ENCODE measurements at places on chromosomes 7 and 10.

- no peak for DNase-seq
Observed at GRCh38 chr7:141053626-141054025, 20.2 kb upstream of the TMEM178B start.

- no peak for DNase-seq
Observed at GRCh38 chr10:82914655-82915136, 1039.7 kb downstream of the NRG3 start.

- no peak for DNase-seq
Observed at GRCh38 chr10:116211682-116212081, 61.3 kb downstream of the GFRA1 start.

DNA sequence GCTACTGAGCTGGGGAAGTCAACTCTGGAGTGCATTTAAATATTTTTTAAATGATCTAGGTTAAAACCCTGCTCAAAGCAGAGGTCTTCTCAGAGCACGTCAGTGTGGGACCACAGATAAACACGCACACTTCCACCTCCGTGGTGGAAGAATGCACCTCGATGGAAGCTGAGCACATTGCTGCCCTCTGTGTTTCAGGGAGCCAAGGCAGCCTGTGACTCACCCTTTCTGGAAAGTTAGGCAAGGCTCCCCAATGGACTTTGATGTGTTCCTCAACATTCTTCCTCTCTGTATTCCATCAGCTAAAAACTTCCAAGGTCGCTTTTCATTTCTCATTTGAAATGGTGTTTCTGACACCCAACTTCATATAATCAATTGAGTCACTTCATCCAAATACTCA lies 170.8 kb upstream of the KMT2E start:
- DNase-seq: no peak

DNA sequence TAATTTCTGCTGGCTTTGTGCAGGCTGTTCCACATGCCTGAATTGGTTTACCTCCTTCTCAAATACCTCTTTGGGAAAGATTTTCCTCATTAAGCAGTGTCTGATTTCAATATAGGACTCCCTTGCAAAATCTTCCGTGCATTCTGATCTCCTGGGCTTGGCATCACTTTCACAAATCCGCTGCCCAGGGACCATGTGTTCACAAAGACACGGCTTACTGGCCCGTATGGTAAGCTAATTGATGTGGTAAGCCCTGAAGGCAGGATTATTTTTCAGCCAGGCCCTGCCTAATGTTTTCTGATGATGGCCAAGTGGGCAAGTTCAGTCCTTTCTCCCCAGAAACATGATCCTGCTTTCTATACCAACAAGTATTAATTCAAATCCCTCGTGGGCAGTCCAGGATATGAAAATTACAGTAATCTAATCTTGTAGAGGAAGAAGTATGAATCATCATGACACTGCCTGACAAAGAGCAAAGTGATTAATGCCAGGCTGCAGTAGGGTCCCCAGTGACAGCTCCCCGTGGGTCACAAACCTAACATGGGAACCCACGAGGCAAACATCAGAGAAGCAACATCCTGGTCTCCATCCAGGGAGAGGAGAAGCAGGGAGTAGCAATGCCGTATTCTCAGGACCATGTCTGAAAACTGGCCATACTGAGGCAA lies 11.6 kb upstream of the SVIL start:
- DNase-seq: no peak

DNA sequence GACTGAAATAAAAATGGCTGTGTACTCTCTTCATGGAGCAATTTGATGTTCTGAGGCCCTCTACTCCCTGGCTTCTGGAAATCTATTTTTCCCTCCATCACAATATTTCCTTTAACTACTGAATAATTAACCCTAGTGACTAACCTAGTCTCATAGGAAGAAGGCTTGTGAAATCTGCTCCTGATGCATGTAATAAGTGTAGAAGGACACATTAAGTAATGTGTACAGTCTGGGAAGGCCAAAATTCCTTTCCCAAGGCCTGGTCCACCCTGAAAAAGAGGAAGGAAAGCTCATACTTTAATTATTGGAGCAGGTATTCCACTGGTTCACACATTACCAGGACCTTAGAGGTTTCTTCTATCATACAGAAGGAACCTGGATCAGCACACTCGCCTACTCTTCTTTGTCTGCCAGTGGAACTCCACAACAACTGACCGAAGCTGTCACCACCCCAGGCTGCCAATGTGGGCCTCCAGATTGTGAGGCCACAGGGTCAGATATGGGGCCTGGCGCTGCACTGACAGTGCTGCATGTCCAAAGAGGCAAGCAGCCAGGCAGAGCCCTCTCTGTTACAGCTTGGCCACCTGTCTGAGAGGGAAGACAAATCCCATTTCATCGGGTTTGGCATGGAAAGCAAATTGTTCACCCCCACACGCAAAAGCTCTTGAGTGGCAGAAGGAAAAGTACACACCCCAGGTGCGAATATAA lies 54.4 kb upstream of the FAM133B start:
- no peak for DNase-seq

GRCh38 chr10:29692121-29692539 lies 57.4 kb upstream of the SVIL start:
- no peak for DNase-seq

DNA sequence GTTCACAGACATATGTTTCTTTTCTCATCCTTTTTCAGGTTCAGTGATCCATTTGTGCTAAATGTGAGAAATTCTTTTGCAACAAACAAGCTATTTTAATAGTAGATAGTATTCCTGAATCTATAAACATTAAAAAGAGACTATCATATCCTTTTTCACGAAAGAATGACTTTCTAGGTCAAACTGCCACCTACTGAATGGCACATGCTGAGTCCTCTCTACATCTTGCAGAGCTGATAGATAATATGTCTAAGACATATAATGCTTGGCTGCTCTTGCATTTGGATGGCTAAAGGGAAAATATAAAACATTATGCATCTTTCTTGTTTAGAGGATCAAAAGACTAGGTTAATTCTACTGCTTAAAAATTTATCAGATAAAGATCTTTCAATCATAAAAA lies 114.1 kb upstream of the SLC26A5 start:
- no peak for DNase-seq

- no peak for DNase-seq
Observed at GRCh38 chr10:98272245-98272644, 4.3 kb upstream of the LOXL4 start.

DNA sequence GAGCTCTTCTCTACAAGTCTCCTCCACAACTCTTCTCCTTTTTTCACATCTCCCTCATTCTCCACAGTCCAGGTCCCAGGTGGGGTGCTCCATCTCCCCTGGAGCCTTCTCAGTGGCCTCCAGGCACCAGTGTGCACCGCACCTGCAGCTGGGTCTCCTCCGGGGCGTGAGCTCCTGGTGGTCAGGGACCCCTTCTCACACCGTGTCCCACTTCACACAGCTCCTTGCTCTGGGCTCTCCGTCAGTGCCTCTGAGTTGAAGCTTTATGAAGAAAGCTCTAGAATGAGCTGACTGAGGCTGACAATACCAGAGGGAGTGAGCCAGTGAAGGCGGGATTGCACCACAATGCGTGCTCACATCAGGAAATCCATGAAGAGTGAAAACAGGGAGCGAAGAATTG lies 290.2 kb downstream of the DNAJB6 start:
- no peak for DNase-seq

- DNase-seq: no peak
Observed at GRCh38 chr7:157650131-157650631, 313.4 kb downstream of the DNAJB6 start.

- DNase-seq: peak; percentile 84
Observed at GRCh38 chr7:32658034-32658433, 162.7 kb downstream of the AVL9 start.

DNA sequence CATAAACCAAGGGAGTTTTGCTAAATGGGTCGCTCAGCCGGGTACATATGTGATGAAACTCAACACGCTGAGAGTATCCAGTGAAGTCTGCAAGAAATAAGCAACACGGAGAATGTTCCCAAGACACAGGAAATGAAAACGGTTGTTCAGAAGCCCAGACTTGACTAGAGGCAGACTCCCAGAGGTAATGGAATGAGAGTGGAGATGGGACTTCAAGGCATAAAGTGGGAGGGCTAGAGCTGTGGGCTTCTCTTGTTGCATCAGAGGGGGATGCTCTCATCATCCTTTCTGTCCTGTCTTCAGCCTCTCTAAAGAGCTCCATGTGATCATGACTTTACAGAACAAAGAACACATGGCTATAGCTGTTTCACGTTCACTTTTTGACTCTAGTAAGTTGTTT lies 88.3 kb downstream of the BAMBI start:
- no peak for DNase-seq

- no peak for DNase-seq
Observed at GRCh38 chr7:129225206-129225930, 538 bp downstream of the AHCYL2 start.

DNA sequence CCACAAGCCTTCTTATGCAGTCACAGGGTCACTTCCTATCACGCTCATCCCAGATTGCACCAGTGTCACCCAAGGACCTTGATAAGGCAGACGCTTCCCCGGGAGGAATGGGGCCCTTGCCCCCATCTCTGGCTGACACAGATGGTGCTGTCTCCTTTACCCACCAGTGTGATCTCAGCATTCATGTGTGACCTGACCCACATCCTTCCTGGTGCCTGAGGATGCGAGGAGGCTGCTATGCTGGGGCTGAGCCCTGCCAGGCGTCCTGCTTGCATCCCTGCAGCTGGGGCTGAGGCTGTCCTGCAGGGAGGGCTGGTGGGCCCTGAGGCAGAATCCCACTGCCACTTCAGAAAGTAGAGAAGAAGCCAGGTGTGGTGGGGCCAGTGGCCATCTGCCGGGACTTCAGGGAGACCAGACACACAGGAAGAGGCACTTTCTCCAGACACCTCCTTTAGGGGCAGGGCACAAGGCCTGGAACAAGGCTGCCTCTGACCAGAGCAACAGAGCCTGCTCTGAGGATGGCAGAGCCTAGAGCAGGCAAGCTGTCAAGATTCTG lies 35.3 kb downstream of the RASGEF1A start:
- DNase-seq: no peak

GRCh38 chr10:84548869-84549268 lies 220.5 kb downstream of the CCSER2 start:
- no peak for DNase-seq
